ENCODE measurements at places on chromosomes 2 and 18.

DNA sequence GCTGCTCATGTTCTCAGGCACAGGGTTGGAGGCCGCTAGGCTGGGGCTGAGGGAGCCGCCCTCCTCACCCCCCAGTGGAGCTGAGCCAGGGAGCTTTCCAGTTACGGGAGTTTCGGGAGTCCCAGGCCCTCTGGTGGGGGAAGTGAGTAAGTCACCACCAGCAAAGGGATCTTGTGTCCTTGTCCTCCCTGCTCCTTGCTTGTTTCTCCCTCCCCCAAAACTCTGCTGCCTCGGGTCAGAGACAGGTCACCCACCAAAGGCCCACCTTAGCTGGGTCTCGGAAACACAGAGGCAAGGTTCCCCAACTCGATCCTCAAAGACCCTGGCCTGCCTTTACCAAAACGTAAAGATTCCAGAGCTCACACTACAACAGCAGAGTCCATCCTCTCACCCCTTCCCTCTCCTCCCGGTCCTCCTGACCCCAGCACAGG is 60.5 kb upstream of the POMC start:
- peak; percentile 42 for DNase-seq

DNA sequence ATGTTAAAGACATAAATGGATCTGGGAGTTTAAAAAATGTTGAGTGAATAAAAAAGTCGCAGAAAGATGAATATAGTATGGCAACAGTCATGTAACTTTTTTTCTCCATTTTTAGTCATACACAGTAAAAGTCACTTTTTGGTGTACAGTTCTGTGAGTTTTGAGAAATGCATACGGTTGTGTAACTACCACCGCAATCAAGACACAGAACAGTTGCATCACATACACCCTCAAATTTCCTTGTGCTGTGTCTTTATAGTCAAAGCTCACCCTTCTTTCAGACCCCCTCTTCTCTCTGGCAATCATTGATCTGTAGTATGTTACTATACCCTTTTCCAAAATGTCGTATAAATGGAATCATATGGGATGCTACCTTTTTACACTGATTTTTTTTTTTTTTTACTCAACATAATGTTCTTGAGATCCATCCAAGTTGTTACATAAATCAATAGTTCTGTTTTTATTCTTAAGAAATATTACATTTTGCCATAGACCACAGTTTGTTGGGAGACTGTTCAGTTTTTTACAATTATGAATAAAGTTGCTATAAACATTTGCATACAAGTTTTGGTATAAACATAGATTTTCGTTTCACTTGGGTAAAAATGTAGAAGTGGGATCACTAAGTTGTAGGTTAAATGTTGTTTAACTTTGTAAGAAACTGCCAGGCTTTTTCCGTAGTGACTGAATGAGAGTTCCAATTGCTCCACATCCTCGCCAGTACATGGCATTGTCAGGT is 35.4 kb upstream of the AGFG1 start:
- DNase-seq = no peak

- no peak for DNase-seq
Measured at GRCh38 chr2:221304916-221305315, 267.2 kb downstream of the EPHA4 start.

- no peak for DNase-seq
Measured at GRCh38 chr2:240873805-240874714, 5.4 kb downstream of the AGXT start.

DNA sequence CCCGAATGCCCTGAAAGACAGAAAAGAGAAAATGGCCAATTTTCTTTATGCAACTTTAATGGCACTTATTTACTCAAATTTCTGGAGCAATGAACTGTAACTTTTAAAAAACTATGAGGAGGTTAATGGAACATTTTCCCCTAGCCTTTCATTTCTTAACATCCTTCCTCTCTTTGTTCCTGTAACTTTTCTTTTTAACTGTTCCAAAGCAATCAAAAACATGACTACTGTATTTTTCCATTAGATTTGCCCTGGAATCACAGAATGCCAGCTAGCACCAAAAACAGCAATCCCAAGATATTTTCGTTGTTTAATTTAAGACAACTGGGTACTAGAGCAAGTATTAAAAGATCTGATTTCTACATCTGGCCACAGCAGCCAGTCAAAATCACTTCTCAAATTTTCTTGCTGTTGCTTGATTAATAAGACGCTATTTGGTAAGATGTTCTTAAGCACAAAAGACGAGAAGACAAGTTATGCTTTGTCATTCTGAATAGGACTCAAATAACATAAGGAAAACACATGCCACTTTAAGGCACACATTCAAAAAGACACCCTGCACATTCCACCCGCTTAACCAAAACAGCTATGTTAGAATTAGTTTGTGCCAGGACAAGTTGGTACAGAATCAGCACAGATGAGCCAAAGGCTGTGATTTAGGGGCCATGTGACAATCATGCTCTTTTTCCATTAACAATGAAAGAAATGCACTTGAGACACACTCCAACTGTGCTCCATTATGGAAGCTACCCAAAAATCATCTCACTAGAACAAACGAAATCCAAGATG is 3.6 kb downstream of the STARD7 start:
- DNase-seq = no peak

DNA sequence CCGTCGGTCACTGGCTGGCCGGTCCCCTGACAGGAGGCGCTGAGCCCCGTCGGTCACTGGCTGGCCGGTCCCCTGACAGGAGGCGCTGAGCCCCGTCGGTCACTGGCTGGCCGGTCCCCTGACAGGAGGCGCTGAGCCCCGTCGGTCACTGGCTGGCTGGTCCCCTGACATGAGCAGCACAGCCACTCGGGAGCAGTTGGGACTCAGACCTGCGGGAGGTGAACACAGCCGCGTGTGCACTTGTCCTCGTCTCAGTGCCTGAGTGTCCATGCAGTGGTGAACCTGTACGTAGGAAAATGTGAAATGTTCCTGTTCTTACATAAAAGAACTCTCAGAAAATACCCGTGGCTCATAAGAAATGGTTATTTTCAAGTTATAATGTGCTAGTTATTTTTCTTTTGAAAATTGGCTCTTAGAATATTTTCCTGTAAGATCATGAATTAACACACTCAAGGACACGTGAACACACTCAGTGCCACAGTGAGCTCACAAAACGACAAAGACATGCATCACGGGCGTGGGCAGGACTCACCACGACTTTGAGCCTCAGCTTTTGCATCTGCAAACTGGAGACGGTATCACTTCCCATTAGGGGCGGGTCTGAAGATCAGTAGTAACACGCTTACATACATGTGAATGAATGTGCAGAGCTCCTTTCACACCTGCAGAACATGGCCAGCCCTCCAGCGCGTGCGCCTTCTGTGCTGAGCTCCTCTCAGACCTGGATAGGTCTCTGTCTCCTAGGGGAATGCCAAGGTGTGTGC is 21.1 kb upstream of the NFATC1 start:
- no peak for DNase-seq

- peak; percentile 62 for DNase-seq
Measured at GRCh38 chr2:22355816-22356433, 1029.1 kb upstream of the KLHL29 start.

DNA sequence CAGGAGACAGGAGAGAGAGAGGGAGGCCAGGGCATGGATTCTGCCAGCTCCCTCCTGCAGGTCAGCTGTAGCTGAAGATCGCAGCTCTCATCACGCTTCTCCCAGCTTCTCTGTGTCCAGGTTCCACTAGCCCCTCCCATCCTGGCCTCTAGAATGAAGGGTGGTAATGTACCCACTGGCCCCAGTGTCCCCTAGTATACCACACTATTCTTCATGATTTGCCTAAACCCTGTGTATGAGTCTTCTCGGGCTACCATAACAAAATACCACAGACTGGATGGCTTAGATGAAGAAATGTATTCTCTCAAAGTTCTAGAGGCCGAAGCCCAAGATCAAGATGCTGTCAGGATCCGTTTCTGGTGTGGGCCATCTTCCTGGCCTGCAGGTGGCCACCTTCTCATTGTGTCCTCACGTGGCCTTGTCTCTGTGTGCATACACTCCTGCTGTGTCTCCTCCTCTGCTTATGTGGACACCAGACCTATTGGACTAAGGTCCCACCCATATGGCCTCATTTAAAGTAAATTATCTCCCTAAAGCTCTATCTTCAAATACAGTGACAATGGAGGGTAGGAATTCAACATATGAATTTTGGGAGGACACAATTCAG is 77.3 kb downstream of the TNFRSF11A start:
- no peak for DNase-seq
